ENCODE measurements at places on chromosomes 1 and 21. TPM values are rescaled to one million over a fixed set of nuclear protein-coding genes. Genes with fewer than 3 reads are reported as not detected.

Gene TTC24
- total RNA-seq: not detected

Gene VWA5B1
- not detected for total RNA-seq

DNA sequence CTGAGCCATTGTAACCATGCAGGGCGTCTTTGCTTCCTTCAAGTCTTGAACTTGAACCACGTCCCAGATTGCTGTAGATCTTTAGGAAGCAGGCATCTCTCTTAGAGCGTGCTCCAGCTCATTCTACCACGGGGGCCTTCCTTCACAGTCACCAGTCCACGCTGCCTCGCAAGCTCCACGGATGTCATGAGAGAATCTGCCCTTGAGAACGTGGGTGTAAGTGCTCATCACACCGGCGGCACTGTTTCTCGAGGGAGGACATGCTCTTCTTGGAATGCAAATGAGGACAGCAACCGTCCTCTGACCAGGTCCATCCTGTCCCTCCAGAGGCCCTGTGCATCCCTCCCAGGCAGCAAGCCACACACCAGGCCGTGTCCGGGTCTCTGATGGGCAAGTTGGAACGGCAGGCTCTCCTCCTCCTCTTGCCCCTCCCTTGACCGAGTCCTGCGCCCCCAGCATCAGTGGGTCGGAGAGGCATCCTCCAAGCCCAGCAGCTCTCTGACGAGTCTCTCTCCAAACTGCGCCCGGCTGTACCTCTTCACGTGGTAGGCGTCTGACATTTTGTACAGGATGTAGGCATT, 103.1 kb downstream of the PGBD5 start:
- ATAC-seq: no peak

DNA sequence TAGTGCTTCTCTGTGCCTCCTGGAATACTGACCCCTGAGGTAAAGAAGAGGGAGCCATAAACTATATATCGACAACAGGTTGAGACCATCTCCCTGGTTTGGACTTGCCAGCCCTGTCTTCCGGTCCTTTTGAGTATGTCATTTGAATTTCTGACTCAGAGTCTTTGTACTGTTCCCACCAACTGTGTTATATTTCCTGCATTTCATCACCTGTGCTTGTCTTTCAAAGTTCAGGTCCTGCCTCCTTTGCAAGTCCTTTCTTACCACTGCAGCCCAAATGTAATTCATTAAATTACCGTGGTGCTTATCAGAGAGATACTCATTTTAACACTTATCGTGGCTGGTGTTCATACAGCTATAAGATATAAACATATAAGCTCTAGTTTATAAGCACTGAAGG, 10.7 kb downstream of the AK5 start:
- ATAC-seq: no peak

DNA sequence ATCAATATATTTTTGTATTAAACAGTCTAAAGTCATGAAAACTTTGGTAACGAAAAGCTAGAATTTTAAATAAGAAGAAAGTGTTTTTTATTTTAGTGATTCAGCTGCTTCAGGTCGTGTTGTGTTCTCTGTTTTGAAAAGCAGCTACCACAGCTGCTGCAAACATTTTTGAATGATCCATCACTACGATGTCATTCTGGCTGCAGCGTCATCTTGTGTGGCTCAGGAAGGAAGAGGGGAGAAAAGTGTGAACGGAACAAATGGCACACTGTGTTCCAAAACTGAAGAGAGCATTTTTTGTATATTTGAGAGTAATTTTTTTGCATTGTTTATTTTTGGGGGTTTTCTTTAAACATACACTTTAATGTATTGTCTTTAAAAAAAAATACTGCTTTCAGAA, 323.0 kb upstream of the ADGRL2 start:
- ATAC-seq: no peak

Gene SLC1A7
- total RNA-seq: 0.62 TPM

GRCh38 chr1:199205740-199206441, 567.1 kb downstream of the PTPRC start:
- no peak for ATAC-seq

Gene TSPAN1
- 1.2 TPM for total RNA-seq

Gene AIM2
- not detected for total RNA-seq

DNA sequence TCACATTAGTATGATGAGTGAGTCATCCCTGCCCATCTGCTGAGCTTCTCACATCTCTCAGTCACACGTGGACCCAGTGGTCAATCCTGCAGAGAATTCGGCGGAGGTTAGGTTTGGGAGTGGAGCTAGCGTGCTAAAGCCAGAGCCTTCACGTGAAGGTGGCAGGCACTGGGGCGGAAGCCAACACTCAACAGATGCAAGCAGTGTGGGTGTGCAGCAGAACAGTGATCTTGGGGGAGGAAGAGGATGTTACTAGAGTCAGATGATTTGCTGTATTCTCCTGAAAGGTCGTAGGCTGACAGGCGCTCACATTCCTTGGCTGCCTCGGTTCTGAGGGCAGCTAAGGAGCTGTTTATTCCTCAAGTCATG, 6.7 kb downstream of the C1orf115 start:
- no peak for ATAC-seq

DNA sequence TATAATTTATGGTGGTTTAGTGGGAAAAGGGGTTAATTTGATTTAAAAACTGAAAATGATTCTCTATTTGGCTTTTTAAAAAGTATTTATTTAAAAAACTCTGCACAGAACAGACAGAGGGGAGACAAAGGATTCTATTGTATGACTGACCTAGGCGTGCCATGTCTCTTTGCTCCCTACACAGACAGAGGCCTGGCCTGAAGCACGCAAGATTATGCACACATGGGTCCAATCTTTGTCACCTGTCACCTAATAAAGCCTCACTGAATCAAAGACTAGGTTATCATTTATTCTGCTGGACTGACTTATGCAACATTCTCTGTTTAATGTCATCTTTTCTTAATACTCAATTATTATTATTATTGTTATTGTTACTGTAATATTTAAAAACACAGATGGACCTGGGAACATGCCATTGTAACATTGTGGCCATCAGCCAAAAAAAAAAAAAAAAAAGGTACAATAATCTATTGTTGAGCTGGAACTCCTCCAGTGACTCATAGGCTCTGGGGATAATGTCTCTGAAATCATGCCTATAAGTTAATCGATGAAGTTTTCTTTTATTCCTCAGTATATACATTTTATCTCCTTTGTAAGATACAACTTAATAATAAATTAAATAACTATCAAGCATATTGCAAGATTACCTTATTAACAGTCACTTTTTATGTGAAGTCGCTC, 112.1 kb downstream of the RUNX1 start:
- ATAC-seq: no peak

Gene H3-3A
- 383 TPM for total RNA-seq
